ENCODE measurements at places on chromosomes 1 and 21.

GRCh38 chr1:212873518-212873917 lies 15.4 kb downstream of the FLVCR1 start:
- no peak for ATAC-seq

DNA sequence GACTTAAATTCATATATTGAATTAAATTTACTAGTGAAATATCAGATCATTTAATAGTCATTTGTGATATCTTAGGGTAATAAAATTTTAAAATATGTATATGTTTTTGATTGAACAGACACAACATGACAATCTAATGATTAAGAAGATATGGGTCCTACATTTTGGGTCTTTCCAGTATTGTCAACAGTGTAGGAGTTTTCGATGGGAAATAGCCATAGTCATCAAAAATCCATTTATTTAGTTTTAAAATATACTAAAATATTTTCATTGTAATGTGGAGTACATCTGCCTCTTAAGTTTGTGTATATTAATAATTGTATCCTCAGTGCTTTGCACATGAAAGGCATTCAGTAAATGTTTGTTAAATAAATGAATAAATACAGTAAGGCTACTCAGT lies 14.0 kb downstream of the TRMT13 start:
- ATAC-seq: no peak

DNA sequence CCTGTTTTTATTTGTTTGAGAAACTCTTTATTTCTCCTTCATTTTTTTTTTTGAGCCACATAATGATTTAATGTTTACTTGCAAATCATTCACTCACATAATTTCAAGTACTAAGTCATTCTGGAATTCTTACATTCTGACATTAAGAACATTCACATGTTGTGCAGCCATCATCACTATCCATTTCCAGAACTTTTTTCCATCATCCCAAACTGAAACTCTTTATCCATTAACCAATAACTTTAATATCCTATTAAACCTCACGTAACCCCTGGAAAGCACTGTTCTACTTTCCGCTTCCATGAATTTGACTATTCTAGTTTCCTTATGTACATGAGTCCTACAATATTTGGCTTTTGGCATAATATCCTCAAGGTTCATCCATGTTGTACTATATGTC lies 52.5 kb upstream of the TEKT2 start:
- ATAC-seq: no peak

DNA sequence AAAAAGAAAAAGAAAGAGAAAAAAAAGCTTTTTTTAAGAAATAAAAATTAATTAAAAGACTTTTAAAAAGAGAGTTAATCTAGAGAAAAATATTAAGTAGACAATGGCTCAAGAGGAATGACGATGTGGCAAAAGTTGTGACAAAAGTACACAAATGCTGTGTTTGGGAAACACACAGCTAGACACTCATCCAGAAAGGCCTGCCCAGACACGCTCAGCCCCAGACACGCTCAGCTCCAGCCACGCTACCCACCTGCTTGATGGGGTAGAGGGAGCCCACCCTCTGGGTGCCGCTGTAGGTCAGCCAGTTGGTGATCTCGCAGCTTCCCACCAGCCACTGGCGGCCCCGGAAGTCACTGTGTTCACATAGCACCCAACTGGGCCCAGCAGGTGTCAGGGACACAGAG lies 10.2 kb downstream of the CD52 start:
- ATAC-seq: no peak

GRCh38 chr1:29973406-29973805 lies 737.1 kb downstream of the PTPRU start:
- ATAC-seq: no peak

- no peak for ATAC-seq
These were observed 6.2 kb downstream of the TFF2 start for GRCh38 chr21:42344631-42345030.

DNA sequence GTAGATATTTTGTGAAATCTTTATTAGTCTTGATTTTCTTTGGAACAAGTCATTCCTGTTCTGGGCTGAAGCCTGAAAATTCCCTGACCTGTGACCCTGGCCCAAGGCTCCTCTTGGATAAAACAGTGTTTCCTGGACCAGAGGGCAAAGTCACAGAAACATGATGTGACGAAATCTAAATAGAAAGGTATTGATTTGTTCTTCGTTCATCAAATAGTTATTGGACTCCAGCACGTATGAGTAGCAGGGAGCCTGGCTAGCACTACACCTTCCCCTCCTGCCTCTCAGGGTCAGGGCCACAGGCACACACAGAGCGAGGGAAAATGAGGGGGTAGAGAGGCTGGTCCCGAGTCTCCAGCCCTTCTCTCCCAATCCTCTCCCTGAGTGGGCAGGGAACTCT lies 1.7 kb upstream of the CLDN14 start:
- ATAC-seq: no peak

- peak; percentile 26 for ATAC-seq
These were observed 5.1 kb downstream of the HSPB7 start for GRCh38 chr1:16012590-16013219.

- ATAC-seq: no peak
These were observed 764 bp upstream of the CFH start for GRCh38 chr1:196651079-196651478.

GRCh38 chr1:58390091-58390490 lies 156.4 kb downstream of the OMA1 start:
- ATAC-seq: no peak

- no peak for ATAC-seq
These were observed 6.9 kb upstream of the C1orf216 start for GRCh38 chr1:35725596-35725995.

DNA sequence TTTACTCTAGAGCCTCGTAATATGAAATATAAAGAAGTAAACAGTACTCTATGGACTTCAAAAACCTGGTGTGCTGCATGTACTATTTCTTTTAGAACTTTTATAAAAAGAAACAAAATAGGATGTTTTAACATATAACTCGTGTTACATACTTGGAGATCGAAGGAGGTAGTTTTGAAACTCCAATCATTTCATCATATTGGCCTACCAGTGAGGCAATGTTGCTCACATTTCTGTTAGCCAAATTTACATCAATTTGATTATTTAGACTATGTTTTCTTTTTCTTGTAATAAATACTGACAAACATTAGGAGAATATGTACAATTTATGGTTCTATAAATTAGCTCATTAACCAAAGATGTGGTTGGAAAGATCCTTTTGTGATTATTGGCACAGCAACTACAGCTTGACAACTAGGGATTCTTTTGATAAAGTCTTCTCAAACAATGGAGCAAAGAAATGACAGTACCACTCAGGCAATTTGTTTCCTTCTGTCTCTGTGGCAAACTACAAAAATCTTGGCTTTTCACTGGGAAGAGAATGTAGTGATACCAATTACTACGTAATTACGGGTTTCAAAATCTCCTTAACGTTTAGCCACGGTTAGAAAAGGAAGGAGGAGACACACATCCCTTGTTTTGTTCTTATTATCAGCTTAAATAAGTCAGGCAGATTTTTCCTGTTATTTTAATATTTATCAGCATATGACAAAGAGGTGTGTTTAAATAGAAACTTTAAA lies 266.6 kb upstream of the SGIP1 start:
- ATAC-seq: no peak

- no peak for ATAC-seq
These were observed 3.3 kb upstream of the GUCA2A start for GRCh38 chr1:42167611-42168390.

DNA sequence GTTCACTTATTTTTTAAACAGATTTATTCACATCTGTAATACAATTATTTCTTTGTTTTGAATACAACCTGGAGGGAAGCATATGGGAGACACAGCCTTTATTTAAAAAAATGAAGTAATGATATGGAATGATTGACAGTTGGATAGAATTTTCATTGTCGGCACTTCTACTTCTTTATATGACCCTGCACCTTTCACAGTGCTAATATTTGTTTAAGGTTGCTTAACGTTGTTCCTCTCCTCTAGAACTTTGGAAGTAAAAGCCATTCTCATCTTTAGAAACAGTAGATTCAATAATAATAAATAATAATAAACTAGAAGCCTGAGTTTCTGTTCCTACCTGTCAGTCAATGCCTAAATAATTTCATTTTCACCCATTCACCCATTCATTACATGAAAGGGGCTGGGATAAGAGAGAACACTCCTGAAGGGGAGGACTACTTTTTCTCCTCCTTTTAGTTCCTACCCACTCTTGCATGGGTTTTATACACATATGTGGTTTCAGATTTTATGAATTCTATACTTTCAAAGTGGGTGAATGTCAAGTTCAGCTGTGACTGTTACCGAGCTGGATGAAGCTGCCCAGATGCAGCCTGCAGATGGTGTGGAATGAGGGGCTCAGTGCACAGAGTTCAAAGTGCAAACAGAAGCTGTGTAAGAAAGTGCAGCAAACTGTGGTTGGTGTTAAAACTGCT lies 9.4 kb downstream of the RUNX1 start:
- ATAC-seq: no peak

DNA sequence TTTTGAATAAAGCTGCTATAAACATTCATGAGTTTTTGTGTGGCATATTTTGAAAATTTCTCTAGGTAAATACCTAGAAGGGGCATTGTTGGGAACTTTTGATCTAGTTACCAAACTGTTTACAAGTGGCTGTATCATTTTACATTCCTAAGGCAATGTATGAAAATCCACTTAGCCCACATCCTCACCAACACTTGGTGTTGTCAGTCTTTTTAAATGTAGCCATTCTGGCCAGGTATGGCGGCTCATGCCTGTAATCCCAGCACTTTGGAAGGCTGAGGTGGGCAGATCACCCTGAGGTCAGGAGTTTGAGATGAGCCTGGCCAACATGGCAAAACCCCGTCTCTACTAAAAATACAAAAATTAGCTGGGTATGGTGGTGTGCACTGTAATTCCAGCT lies 5.9 kb upstream of the KCNE2 start:
- ATAC-seq: no peak

- no peak for ATAC-seq
These were observed 150.6 kb downstream of the CDC7 start for GRCh38 chr1:91651243-91651642.

GRCh38 chr1:211541720-211542477 lies 37.1 kb downstream of the SLC30A1 start:
- no peak for ATAC-seq

DNA sequence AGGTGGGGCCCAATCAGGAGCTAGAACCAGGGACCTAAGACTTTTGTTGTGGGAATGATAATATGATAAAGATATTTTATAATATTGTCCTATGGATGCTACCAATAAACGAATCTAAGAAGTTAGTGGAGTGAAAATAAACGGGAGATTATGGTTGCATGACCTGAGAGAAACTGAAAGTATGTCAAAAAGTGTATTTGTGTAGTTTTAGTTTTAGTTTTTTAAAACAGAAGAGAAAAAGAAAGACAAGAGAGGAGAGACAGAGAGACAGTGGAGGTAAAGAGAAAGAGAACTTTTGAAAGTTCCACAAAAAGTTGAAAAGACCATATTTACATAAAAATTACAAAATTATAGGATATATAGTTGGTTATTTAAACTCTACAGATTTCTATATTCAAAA lies 64.1 kb upstream of the TMPRSS15 start:
- no peak for ATAC-seq

- ATAC-seq: no peak
These were observed 17.0 kb upstream of the GRIK3 start for GRCh38 chr1:37051346-37051745.

DNA sequence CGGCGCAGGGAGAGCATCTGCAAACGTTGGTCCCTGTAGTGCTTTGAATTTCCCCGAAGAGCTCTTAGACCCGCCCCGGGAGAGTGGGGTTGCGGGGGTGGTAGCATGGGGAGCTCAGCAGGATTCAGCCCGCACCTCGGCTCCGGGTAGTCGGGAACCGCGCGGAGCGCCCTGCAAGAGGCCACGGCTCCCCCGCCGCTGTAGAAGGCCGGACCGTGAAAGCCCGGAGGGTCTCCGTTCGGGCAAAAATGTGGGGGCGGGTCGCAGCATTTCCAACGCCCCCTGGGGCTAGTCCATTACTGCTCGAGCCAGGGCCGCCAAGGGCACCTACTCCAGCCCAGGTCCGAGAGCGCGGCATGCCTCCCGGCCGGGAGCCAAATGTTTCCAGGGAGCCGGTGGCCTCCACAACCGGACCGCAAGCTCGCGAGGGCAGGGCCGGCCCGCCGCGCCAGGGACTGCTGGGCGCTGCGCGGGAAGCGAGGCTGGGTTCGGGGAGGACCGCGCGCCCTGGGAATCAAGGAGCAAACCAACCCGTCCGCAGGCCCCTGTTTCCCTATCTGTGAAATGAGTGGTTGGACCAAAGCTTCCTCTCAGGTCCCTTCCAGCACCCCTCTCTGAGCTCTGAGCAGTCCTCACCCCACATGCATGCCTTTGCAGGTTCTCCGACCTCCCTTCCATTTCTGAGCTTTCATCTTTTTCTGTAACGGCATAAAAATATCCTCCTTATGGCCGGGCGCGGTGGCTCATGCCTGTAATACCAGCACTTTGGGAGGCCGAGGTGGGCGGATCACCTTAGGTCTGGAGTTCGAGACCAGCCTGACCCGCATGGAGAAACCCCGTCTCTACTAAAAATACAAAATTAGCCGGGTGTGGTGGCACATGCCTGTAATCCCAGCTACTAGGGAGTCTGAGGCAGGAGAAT lies 775 bp upstream of the TMEM63A start:
- peak; percentile 17 for ATAC-seq

DNA sequence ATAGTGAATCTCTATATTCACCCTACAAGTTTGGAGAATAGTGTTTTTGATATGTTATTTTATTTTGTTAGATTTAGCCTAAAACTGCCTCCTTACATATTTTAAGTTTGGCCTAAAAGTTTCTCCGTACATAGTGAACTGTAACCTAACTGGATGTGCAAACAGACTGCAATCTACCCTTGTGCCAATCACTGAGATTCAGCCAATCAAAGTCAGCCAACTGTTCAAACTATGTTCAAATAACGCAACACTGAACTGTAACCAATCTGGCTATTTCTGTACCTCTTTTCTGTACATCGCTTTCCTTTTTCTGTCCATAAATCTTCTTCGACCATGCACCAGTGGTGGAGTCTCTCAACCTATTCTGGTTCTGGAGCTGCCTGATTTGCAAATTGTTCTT lies 11.8 kb upstream of the DMRTB1 start:
- no peak for ATAC-seq

- no peak for ATAC-seq
These were observed 97.5 kb upstream of the CTTNBP2NL start for GRCh38 chr1:112298558-112298957.

DNA sequence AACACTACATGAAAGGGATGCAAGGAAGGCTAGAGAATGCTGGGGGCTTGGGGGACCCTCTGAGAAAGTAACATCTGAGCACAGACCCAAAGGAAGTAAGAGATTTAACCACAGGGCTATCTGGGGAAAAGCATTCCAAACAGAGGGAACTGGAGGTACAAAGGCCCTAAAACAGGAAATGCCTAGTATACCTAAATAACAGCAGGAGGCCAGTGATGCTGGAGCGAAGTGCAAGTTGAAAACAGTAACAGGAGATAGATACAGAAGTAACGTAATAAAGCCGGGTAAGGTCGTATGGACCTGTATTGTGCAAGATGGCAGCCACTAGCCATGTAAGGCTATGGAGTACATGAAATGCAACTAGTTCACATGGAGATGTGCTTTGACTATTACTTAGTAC lies 52.1 kb downstream of the CD34 start:
- ATAC-seq: no peak

All from activated CD4-positive, CD25-positive, alpha-beta regulatory T cell treated with anti-CD3 and anti-CD28 coated beads, Interleukin-2, amount 50 U/mL, for 24 hours (primary cell).